ENCODE measurements at places on chromosomes 7 and 10.

DNA sequence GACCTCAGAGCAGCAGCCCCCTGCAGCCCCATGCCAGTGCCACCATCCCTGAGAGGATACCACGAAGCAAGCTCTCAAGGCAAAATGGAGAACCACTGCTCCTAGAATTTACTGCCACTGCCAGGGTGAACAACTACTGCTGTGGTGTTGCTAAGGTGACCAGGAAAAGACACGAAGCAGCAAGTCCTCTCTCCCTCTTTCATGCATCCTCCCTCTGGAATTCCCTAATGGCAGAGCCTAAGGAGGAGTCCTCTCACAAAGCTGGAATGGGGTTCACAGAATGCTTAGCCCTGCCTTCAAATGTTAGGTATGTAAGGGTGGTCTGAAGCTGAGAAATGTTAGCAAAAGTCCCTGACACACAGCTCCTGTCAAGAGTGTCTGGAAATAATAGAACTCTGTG is 35.8 kb upstream of the NPSR1 start:
- DNase-seq, result no peak

GRCh38 chr10:110218632-110219031 is 11.2 kb downstream of the MXI1 start:
- no peak for DNase-seq

- DNase-seq, result no peak
These were observed 142.4 kb downstream of the TCERG1L start for GRCh38 chr10:131169146-131169545.

DNA sequence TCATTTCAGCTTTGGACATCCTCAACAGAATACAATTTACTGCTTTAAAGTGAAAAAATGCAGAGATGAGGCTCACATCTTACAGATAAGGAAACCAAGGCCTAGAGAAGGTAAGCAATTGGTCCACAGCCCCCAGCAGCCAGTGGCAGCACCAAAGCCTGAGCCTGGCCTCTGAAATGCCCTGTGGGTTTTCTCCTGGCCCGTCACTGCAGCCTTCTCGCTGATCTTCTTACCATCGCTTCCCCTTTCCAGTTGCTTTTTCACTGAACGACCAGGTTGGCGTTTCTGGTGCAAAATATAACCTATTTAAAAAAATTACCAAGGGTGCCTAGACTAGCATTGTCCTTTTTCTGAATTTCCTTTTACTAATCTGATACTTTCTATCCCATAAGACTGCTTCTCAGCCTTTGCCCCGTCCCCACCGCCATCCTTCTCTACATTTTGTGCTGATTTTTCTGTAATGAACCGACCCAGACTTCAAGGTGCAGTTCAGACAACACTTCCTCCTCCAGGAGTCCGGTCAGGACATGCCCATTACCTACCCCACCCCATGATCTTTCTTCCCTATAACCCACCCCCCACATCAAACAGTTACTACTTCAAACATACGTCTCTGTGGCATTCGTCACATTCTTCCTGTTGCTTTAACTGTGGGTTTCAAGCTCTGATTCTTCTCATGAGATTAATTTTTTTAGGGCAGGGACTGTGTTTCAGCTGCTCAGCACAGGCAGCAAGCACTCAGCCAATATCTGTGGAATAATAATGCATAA is 289.4 kb downstream of the DNAJB6 start:
- no peak for DNase-seq

- DNase-seq, result no peak
These were observed 620.9 kb downstream of the TNS3 start for GRCh38 chr7:46960970-46961369.

DNA sequence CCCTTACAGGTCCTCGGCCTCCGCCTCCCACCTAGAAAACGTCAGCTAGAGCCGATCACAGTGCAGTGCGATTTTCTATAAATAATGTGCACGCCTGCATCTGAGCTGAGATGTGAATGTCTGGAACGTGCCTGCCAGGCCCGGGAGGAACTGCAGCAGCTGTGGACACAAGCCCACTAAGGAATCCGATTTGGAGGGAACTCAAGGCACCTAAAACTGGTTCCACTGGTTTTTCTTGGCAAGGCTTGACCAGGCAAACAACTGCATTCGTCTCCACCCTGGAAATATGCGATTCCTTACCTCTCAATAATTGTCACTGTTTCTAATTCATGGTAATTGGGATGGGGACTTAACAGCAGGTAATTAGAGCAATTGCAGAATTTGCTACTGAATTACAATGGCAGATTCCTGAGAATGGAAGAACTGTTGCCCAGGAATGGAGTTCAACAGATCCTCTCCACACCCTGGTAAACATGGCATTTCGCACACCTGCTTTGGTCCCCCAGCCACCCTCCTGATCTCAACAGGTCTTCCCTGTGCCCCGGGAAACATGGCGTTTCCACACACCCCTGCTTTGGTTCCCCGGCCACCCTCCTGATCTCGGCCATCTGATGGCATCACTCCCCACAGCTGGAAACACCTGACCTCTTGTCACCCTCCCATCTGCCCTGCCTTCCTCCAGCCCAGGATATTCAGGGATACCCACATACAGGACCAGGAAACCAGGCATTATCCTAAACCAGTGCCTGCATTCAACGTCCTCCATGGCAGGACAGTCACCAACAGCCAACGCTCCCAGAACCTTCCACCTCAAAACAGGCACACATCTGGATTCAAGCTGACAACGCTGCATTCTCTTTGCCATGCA is 76.0 kb downstream of the DIP2C start:
- no peak for DNase-seq

- DNase-seq, result no peak
These were observed 27.1 kb upstream of the KCNMA1 start for GRCh38 chr10:77664696-77665095.

GRCh38 chr7:20441991-20442441 is 111.3 kb downstream of the ITGB8 start:
- no peak for DNase-seq

DNA sequence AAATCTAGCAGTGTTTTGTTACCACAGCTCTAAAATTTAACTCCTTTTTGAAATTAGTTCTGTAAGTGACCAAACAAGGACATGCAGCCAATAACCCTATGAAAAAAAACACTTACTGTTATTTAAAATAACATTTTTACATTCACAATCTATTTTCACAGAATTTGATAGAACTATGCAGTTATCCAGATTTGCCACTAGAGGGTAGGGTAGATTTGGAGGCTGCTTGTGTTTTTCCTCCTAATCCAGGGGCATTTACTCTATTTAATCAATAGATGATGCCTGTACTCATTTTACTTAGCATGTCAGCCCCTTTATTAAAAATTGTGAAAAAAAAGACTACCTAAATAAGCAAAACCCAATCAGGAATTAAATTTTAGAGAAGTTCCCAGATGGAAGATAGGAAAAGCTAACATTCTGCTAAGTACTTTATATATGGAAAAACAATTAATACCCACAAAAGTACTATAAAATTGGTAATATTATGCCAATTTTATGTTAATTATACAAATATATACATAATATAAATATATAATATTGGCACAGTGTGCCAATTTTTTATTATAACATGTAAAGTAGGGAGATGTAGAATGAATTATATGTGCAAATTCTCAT is 18.1 kb upstream of the LIPK start:
- no peak for DNase-seq

GRCh38 chr7:48428091-48428684 is 256.9 kb downstream of the ABCA13 start:
- no peak for DNase-seq

DNA sequence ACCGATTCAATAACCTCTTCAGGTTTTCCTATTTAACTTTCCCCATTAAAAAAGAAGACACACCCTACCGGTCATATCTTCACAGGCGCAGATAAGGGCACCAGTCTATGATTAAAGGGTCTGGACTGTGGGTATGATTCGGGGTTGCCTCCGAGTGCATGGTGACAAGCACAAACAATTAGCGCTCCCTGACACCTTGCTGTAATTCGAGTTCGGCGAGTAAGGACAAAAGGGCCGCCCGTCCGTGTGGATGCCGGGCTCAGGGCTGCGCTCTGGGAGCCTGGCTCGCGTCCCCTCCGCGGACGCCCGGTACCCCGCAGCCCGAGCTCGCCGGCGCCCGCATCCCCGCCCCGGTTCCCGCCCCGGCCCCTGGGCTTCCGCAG is 111.9 kb upstream of the RHEB start:
- DNase-seq, result no peak

DNA sequence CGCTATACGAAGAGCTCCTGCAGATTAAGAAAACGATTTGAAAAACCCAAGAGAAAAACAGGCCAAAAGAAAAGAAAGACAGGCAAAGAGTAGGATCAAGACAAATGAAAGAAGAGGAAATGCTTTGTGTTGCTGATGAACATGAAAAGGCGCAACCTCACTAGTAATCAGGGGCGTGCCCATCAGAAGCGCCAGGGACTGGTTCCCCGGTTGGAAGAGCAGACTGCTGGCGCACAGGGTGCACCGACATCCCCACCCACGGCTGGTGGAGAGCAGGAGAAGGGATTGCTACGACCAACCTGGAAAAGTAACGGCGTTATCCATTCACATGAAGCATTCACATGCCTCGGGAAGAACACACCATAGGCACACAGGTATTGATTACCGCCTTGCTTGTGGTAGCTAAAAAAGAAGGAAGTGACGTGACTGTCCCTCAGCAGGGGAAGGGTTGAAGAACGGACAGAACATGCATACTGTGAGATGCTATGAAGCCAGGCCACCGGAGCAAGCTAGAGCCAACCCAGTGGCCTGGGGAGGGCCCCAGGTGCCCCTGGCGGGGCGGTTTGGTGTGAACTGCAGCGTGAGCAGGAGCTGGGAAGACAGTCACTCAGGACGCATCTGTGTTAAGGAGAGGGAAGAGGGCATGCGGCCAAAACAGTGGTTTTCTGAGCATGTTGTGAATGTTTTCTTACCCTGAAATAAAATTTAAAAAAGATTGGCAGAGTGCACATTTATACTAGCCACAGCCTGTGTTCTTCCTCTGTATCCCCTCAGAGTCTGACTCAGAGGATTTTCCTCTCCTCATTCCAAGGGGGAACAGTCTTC is 18.3 kb downstream of the AGAP3 start:
- DNase-seq, result no peak

DNA sequence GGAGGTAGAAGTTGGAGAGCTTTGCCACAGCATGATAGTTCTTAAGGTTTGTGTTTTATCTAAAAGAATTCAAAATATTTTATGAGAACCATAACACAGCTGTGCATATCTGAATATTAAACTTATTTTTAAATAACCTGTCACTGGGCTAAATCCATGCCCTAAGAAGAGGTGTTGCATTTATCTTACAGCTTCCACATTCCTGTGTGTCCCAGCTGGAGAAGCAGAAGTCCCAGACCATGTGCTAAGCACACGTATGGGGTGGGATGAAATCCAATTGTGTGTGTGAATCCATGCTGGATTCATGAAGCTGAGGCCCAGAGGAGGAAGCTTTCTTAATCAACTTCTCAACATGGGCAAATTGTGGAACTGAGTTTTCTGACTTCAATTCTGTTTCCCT is 121.5 kb downstream of the PKD1L1 start:
- DNase-seq, result no peak

DNA sequence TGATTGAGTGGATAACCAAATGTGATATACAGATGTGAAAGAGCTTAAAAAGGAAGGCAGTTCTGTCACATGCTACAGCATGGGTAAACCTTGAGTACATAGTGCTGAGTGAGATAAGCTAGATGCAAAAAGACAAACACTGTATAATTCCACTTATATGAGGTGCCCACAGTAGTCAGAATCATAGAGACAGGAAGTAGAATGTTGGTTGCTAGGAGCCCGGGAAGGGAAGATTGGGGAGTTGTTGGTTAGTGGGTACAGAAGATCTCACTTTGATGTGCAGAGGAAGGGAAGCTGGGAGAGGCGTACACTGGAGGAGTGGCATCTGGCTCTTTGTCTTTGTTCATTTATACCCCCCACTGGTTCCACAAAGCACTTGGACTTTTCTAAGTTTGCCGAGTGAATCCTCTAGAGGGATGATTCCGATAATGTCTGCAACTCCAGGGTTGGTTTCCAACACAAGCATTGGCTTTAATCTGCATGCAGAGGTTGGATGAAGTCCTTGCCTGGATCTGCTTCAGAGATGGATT is 39.5 kb downstream of the TSPAN14 start:
- no peak for DNase-seq

- DNase-seq, result no peak
These were observed 69.5 kb upstream of the PODXL start for GRCh38 chr7:131625817-131626372.

DNA sequence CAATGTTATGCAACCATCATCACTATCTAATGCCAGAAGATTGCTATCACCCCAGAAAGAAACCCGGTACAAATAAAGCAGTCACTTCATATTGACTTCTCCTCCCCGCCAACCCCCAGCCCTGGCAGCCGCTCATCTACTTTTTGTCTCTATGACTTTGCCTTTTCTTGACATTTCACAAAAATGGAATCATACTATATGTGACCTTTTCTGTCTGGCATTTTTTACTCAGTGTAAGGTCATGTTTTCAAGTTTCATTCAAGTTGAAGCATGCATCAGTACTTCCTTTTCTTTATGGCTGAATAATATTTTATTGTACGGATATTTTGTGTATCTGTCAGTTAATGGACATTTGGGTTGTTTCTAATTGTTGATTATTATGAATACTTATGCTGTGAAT is 28.1 kb downstream of the FHIP2A start:
- DNase-seq, result no peak

DNA sequence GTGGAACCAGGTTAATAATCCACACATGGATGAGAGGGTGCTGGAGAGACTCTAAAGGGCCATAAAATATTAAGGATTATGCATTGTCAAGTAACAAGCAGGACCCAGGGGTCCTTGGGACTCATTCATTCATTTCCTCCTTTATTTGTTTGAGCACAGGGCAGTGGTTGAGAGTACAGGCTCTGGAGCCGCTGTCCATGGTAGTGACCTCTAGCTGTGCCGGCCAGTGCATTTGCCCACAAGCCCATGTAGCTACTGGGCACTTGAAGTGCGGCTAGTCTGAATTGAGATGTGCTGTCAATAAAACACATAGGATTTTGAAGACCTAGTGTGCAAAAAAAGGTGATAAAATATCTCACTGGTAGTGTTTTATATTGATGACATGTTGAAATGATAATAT is 137.6 kb downstream of the C10orf105 start:
- DNase-seq, result no peak

- no peak for DNase-seq
These were observed 85.9 kb upstream of the ADO start for GRCh38 chr10:62718585-62718984.

GRCh38 chr10:21076381-21076780 is 179.3 kb upstream of the NEBL start:
- no peak for DNase-seq

- no peak for DNase-seq
These were observed 750.3 kb downstream of the ANKRD7 start for GRCh38 chr7:118974836-118975235.

- DNase-seq, result no peak
These were observed 171.2 kb downstream of the ZNF365 start for GRCh38 chr10:62545160-62546066.

- no peak for DNase-seq
These were observed 25.2 kb upstream of the ING3 start for GRCh38 chr7:120925392-120925791.

DNA sequence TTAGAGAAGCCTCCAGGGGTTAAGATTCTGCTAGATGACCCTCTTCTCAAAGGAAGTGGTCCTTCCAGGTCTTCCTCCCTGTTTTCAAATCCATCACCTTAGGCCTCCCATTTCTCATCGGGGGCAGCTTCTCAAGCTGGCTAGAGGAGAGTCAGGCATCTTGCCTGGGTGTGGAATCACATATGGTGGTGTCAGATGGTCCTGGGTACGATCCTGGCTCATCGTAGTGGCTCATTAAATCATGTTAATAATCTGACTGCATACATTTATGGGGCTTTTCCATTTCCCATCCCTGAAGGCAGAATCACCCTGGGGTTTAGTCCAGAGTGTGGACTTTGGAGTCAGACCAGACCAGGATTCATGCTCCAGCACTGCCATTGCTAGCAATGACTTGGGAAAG is 132.6 kb downstream of the RPS24 start:
- DNase-seq, result no peak
